ENCODE measurements at places on chromosomes 2 and 18.

DNA sequence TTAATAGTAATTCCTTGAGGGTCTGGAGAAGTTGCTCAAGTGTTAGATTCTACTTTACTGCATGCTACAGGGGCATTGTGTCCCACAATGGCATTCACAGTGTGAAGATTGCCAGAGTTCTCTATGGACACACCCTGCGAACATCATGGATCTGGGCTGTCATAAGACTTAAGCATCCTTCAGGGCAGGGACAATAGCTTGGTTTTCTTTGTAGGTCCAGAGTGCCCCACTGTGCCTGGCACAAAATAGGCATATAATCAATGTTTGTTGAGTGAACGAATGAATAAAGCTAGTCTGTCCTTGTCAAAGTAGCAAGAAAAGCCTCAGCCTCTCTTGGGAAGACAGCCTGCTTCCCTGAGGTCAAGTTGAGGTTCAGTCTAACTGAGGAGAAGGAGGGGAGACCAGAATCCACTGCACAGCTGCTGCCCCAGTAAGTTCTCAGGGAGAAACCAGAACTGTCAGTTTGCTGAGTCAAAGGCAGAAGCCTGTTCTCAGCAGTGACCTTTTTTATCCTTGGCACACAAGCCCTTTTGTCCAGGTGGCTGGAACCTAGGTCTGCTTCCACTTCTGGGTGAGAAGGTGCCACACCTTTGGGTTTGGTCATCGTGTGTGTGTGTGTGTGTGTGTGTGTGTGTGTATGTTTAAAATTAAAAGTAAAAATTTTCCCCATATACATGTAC is 15.0 kb downstream of the INPP4A start:
- DNase-seq = no peak

GRCh38 chr2:24245986-24246776 is 71.3 kb downstream of the FAM228A start:
- DNase-seq = no peak

GRCh38 chr2:207230261-207231105 is 64.7 kb upstream of the KLF7 start:
- no peak for DNase-seq

DNA sequence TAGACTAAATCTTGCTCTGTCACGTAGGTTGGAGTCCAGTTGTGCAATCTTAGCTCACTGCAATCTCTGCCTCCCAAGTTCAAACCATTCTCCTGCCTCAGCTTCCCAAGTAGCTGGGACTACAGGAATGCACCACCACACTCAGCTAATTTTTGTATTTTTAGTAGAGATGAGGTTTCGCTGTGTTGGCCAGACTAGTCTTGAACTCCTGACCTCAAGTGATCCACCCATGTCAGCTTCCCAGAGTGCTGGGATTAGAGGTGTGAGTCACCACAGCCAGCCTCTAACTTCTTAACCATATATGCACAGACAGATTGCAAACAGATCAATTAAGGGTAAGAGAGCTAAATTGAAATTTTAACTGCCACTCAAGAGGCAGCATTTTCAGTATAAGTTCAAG is 22.1 kb upstream of the CNGA3 start:
- no peak for DNase-seq

DNA sequence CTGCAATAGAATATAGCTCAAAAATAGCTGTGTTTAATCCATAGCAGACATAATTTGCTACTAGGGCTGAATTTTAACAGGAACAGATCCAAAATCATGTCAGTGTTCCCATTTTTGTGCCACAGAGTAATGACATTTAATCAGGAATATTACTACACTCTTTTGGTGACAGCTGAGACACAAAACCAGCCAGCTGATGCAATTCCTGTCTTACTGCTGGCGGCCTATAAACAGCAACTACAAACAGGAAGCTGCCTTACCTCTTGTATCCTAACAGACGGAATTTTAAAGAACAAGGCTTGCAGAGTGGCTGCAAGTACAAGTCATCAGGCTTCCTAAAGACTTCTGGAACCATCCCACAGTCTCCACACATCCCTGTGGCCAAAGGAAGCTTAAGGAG is 218.1 kb downstream of the ZNF521 start:
- no peak for DNase-seq

Measured in stimulated activated CD4-positive, alpha-beta T cell treated with anti-CD3 and anti-CD28 coated beads, TNF-alpha, amount 100 ng/mL, for 1 hour (primary cell).